ENCODE measurements at places on chromosomes 12 and 14. TPM values are rescaled to one million over a fixed set of nuclear protein-coding genes. Genes with fewer than 3 reads are reported as not detected.

DNA sequence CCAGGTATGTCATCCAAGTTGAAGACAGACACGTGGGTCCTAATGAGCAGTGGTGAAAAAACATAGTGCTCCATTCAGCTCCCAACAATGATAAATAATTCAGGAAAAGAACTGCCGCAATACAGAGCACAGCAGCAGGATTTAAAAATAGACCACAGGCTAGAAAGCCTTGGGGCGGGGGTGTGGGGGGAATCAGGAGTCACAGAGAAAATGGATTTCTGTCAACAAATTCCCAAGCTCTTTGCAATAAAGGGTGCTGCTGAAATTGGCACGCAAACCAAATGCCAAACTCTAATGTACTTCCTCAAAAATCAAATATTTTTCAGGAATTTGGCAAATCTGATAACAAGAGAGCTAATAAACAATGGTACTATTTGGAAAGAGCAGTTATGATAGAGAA lies 58.6 kb downstream of the R3HDM2 start:
- no peaks in the 10 kb centered on the region for H3K4me1 ChIP-seq
- no peak overlapping the region for H3K27ac ChIP-seq
- H3K36me3 ChIP-seq, result peaks cover 3% of the 10 kb centered on the region
- H3K4me3 ChIP-seq, result no peak overlapping the region

DNA sequence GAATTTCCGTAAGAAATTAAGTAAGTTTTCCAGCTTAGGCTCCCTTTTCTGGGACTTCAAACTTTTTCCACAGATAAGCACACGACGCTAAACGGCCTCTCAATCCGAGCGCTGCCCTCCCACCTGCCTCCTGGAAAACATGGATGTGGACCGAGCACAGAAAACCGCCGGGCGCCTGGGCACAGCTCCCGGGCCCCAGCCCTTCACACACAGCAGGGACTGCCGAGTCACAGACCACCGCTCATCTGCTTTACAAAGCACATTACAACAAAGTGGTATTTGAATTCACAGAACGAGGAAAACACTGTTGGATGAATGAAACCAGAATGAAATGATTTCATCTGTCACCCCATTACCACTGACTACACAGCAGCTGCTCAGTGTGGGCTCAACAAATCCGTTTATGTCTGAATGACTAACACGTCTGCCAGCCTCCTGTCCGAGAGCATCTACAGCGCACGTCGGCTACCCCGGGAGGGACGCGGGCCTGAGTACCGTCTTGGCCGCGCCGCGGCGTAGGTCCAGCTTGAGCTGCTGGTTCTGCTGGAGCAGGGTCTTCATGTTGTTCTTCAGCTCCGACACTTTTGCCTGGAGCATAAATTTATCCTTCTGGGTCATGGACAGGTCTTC lies 13.1 kb upstream of the ANKLE2 start:
- DNase-seq, result no peak
- H3K27ac ChIP-seq, result no peak overlapping the region
- H3K4me1 ChIP-seq, result no peaks in the 10 kb centered on the region
- no peak overlapping the region for H3K4me3 ChIP-seq

EEF1AKMT3 gene
- 3.0 TPM for total RNA-seq

GRCh38 chr12:32117316-32117715 lies 10.7 kb downstream of the BICD1 start:
- H3K27ac ChIP-seq, result peak overlapping the region; percentile 36
- H3K4me3 ChIP-seq, result no peak overlapping the region
- no peak for DNase-seq
- no peaks in the 10 kb centered on the region for H3K36me3 ChIP-seq

DPY19L2 gene
- 10.8 TPM for total RNA-seq

DNA sequence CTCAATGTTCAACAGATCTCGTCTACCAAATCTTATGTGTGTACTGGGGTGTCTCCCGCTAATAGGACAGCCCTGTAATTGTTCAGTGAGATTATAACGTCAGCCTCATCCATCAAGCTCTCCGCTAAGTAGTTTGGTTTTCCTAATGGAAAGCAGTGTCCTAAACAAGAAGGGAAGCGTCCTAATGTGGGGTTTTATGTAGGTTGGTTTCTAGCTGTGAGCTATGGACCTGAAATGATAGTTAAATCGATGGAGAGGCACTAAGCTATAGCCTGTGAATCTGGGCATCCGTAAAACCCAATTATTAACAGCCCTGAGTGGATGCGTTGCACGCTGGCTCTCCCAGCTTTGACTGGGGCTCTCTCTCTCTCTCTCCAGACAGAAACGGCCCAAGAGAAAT lies 9.2 kb upstream of the MAP1LC3B2 start:
- no peaks in the 10 kb centered on the region for H3K27me3 ChIP-seq
- H3K27ac ChIP-seq, result no peak overlapping the region
- H3K36me3 ChIP-seq, result no peaks in the 10 kb centered on the region
- H3K4me1 ChIP-seq, result peaks cover 4% of the 10 kb centered on the region
